ENCODE measurements at places on chromosomes 12 and 14.
A peak's percentile ranks its signal among the peaks of the same experiment; 100 is the strongest.

DNA sequence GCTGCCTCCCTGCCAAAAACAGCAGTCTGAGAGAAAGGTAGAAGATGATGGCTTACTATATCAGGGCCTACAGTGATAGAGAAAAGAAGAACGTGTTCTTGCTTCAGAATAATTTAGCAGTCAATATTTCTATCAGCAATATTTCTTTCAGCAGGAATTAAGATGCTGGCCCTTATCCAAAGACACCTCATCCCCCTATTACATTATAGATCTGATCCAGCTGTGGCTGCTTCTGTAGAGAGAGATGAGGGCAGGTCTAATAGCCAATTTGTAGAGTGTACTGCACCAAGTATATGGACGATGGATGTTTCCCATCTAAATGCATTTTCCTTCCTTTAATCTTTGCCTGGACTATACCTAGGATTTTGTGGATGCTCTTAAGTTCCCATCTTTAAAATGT lies 451.7 kb downstream of the NPAS3 start:
- no peak overlapping the region for H3K27ac ChIP-seq
- DNase-seq = no peak
- H3K27me3 ChIP-seq = no peaks in the 10 kb centered on the region

DNA sequence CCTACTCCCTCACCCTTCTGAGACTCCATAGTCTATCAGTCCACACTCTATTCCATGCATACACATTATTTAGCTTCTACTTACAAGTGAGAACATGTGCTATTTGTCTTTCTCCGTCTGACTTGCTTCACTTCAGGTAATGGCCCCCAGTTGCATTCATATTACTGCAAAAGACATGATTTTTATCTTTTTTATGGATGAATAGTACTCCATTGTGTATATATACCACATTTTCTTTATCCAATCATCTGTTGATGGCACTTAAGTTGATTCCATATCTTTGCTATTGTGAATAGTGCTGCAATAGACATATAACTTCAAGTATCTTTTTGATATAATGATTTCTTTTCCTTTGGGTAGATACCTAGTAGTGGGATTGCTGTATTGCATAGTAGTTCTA lies 171.8 kb downstream of the DACT1 start:
- H3K36me3 ChIP-seq = no peaks in the 10 kb centered on the region
- peaks cover 1% of the 10 kb centered on the region for H3K4me1 ChIP-seq
- H3K4me3 ChIP-seq = no peak overlapping the region
- no peaks in the 10 kb centered on the region for H3K27me3 ChIP-seq
- no peak for DNase-seq

DNA sequence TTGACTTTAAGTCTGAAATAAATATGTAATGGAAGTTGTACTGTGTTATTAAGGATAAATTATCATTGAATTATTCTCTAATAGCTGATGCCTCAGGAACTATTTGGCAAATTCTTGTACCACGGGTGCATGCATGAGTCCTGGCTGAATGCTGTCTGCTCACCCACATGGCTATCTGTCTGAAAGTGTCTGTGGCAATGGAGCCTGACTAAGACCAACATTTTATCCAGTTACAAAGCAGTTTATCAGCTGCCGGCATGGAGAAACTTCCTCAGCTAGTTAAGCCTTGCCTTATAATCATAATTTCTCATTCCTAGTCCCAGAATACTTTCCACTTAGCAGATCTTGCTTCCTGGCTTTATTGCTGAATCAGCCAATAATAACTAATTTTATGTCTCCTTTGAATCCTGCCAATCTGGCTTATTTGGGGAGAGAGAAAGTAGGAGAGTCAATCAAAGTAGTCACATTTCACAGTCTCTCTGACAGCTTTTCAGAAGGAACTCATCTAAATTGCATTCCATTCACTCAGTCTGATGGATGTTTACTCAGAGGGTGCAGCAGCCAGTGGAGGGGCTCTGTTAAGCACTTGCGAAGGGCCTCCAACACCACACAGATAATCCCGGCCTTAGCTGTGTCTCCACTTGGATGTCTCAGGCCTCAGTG lies 280.6 kb upstream of the CLEC14A start:
- H3K36me3 ChIP-seq = no peaks in the 10 kb centered on the region
- H3K27ac ChIP-seq = no peak overlapping the region
- H3K4me3 ChIP-seq = no peak overlapping the region
- H3K4me1 ChIP-seq = no peaks in the 10 kb centered on the region

- no peaks in the 10 kb centered on the region for H3K36me3 ChIP-seq
- H3K27ac ChIP-seq = no peak overlapping the region
- H3K27me3 ChIP-seq = peaks cover 91% of the 10 kb centered on the region
Observed at GRCh38 chr12:49957570-49957967, 4.1 kb upstream of the AQP5 start.

- H3K27ac ChIP-seq = peak overlapping the region; percentile 85
- no peaks in the 10 kb centered on the region for H3K36me3 ChIP-seq
- no peak overlapping the region for H3K4me3 ChIP-seq
- peaks cover 29% of the 10 kb centered on the region for H3K4me1 ChIP-seq
- H3K27me3 ChIP-seq = no peaks in the 10 kb centered on the region
Observed at GRCh38 chr14:89507521-89507920, 90.5 kb upstream of the FOXN3 start.

GRCh38 chr14:85115921-85116320 lies 414.0 kb upstream of the FLRT2 start:
- no peak for DNase-seq
- no peaks in the 10 kb centered on the region for H3K4me1 ChIP-seq
- no peak overlapping the region for H3K4me3 ChIP-seq
